ENCODE measurements at places on chromosomes 6 and 20. TPM values are rescaled to one million over a fixed set of nuclear protein-coding genes. Genes with fewer than 3 reads are reported as not detected.

SRC gene
- polyA plus RNA-seq: 48.4 TPM

IL17A gene
- polyA plus RNA-seq: not detected

KHDC1L gene
- polyA plus RNA-seq: 0.30 TPM

ARFGEF3 gene
- polyA plus RNA-seq: 4.8 TPM

PCED1A gene
- 69.8 TPM for polyA plus RNA-seq

TXNDC5 gene
- 102 TPM for polyA plus RNA-seq

FBXO5 gene
- 31.0 TPM for polyA plus RNA-seq

BHLHE23 gene
- not detected for polyA plus RNA-seq

CST2 gene
- polyA plus RNA-seq: not detected

OR2H1 gene
- not detected for polyA plus RNA-seq

DNA sequence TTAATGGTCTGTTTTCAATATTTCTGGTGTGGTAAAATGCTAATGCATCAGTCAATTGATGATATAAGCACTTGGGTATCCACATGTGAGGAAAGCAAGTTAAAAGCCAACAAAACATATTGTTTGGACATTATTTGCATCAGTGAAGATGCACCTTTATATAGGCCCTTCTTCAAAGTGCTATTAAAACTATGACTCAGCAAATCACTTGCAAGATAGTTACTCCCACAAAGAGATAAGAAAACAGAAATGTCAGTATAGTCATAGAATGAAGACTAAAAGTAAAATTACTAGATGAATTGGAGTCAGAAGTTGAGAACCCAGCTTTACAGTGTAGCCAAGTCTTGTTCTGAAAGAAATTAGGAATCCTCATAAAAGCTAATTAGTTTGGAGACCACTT is 14.6 kb upstream of the GRM1 start:
- no peak for DNase-seq

- DNase-seq: no peak
Measured at GRCh38 chr6:10278746-10279145, 136.1 kb downstream of the TFAP2A start.

DNA sequence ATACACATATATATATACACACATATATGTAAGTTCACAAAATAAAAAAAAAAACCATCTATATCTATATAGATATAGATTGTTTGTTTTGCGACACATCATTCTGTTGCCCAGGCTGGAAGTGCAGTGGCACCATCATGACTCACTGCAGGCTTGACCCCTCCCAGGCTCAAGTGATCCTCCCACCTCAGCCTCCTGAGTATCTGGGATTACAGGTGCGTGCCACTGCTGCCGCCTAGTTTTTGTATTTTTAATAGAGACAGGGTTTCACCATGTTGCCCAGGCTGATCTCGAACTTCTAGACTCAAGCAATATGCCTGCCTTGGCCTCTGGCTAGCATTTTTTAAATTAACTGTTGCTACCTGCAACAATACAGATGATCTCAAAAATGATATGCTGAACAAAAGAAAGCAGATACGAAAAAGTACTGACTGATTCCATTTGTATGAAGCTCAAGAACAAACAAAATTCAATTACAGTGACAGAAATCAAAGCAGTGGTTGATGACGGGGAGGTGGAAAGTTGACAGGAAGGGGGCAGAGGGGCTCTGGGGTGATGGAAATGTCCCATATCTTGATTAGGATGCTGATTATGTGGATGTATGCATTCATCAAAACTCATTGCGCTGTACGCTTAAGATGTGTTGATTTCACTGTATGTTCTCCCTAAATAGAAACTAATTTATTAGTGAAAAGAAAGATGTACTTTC is 49.6 kb downstream of the ATXN1 start:
- no peak for DNase-seq

GRCh38 chr20:16424780-16425179 is 148.5 kb downstream of the KIF16B start:
- DNase-seq: no peak

- no peak for DNase-seq
Measured at GRCh38 chr6:89467437-89467836, 34.5 kb downstream of the ANKRD6 start.

- no peak for DNase-seq
Measured at GRCh38 chr20:32562495-32562911, 22.6 kb downstream of the NOL4L start.

DNA sequence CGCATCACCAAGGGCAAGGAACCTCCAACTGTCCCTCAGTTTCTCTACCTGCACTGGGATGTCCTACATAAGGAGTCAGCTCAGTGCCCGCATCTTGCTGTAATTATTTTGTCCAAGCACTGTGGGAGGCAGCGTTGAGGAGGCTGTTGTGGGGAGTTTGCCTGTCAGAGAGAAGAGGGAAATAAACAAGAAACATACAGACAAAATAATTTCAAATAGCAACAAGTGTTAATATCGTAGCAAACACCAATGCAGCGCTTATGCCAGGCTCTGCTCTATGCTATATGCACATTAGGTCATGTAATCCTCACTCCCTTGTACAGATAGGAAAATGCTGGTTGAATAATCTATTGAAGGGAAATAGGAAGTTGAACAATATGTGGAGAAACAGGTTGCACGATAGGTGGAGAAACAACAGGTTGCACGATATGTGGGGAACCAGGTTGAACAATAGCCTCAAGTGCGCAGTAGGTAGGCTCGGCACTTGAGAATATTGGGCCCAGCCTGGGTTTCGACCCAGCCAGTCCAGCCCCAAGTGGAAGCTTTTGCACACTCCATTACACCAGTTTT is 91.2 kb upstream of the SIRPA start:
- DNase-seq: no peak

DNA sequence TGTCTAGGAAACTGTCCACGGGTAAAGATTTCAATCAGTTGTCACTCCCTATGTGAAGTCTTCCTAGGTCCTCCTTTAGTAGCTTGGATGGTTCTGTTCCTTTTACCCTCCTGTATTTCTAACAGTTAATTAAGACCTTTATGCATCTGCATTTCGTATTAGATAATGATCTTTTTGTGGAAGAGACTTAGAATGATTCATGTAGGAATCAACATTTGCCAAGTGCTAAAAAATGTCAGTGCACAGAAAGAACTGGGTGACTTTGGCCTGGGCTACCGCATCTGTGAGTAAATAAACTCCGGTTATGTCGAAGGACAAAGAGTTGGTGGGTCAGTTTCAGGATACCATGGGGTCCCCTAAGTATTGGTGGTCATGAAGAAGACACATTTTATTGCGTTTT is 918.0 kb downstream of the TFAP2A start:
- DNase-seq: no peak

DNA sequence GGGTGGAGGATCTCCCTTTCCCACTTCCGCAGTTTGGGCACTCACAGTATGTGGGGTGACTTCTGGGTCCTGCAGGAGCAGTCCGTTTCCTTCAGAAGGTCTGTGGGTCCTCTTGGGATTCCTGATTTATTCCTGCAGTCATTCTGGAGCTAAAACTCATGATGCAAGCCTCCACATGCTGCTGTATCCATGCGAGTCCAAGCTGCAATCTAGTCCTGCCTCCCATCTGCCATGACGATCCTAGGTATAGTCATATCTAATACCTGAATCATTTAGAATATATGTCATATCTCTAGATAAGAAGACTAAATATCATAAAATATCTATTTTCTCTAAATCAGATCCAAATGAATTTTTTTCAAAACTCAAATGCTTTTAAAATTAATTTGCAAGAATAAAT is 103.4 kb upstream of the AHI1 start:
- DNase-seq: no peak

DNA sequence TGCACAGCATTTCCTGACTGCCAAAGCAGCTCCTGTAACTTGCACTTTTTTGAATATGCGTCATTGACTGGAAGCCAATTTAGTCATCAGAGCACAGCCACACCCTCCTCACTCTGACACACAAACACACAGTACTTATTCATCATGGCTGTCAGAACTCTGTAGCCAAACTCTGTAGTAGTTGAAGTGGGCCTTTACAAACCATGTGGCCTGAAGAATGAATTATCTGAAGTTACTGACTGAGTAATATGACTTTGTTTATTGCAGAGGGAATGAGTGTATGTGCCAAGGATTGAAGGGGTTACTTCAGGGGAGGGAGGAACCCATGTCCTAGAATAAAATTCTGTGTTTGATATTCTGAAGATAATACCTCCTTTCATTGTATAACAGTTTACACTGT is 102.7 kb downstream of the FIG4 start:
- peak; percentile 18 for DNase-seq

DNA sequence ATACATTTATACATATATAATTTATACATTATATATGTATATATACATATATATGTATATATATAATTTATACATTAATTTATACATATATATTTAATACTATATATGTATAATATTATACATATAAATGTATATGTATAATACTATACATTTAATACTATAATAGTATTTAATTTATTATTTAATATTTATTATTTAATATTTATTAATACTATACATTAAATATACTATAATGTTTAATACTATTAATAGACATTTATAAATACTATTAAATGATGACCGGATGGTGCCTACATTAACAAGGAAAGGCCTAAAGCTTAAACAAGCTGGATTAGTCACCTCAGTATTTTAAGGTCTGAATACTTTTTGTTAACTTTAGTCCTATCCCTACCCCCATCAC is 145.9 kb upstream of the HTR1E start:
- no peak for DNase-seq

DNA sequence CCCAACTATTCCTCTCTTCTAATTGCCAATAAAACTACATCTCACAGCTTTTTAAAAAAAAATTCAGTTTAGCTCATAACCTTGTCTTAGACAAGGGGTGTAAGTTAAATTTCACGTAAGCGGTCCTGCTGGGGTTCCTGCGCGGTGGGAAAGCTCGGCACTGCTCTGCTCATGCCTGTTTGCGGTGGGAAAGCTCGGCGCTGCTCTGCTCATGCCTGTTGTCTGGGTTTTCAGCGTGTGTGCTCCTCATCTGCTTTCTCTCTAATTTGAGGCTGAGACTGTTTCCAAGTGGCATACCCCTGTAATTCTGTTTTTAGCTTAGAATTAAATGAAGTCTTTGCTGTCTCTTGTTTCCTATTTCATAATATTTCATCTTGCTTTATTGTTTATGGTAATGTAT is 18.6 kb downstream of the ARID1B start:
- DNase-seq: no peak

DNA sequence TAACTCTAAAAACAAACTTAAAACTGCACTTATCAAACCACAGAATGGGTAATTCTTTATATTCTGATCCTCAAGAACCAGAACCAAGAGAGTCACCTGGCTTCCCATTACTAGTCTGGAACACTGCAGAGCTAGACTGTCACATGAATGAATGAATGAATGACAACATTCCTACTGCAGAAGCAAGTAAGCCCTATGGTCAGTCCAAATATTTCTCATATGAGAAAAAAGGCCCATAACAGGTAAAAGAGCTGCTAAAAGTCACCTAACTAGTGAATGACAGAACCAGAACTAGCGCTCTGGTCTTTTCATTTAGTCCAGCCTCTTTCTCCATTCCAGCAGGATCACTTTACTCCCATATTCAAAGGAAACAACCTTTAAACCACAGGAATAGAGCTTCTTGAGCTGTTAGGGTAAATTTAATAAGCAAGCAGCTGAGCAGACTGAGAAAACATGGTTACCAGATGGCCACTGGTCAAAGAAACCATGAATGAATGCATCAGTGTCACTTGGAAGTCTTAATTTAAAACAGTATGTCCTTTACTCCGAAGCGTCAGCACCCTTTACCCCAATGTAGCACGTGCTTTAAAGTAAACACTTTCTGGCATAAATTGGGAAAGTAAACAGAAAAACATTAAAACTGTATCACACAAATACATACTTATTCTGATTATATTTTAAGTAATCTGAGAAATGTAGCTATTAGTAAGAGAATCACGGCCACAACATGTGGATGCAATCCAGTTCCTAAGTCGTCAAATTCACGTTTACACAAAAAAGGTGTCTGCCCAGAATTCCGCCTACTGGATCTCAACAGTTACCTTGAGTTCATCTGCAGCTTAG is 1.4 kb downstream of the PREP start:
- no peak for DNase-seq

DNA sequence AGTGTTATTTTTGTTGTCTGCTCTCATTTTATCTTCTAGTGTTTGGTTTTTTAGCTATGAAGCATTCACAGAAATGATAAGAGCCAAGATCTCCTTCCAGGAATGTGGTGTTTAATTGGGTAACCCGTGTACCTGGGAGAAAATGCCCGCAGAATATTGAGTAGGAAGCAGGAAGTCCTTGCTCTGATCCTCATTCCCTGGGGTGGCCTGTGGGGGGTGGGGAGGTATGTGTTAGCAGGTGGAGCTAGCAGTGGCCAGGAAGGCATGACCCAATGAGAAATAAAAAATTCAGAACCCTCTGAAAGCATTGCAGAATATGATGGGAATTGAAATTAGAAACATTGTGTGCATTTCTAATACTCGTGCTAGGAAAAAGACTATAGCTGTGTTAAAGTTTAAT is 100.8 kb downstream of the DTD1 start:
- DNase-seq: no peak

DNA sequence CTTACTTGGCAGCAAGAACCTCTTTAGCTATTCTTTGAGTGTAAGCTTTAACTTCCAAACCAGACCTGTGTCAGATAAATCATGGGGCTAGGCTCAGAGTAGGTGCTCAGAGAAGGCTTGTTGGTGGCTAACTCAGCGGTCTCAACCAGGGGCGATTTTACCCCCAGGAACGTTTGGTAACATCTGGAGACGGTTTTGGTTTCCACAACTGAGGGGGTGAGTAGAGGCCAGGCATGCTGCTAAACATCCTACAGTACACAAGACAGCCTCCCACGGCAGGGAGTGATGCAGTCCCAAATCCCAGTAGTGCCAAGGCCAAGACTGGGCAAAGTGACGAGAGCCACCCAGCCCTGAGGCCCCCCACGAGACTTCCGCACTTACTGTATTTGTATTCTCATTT is 59.2 kb downstream of the RAB44 start:
- DNase-seq: no peak

DNA sequence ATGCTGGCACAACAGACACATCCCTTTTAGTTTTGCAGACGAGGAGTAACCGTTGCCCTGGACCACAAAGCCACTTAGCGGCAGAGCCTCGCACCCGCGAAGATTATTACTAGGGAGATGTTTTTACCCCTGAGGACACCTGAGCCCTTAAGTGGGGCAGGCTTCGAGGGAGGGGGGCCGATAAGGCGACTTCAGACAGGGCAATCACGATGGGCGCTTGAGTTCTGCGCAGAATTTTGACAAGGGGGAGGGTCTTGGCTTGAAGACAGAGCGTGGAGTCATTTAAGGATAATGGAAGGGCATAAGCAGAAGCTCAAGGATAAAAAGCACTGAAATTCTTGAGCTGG is 650 bp upstream of the TTK start:
- DNase-seq: no peak

DNA sequence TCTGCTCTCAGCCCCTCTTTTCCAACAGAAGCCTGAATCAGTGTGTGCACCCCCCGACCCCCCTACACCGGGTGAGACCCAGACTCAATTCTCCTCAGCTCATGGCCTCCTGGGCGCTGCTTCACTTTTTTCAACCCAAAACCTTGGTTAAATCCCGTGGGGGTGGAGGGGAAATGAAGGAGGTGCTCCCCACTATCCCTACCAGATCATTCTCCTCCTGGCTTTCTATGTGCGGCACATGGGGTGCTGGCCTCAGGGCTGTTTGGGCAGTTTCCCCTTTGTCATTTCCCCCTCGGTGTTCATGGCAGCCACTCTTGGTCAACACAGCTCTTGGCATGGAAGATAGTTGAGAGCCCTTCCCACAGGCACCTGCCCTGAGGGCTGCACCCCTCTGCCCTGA is 4.6 kb downstream of the CST4 start:
- DNase-seq: no peak

GRCh38 chr6:20205722-20206161 is 6.5 kb downstream of the MBOAT1 start:
- DNase-seq: no peak

Data from left renal cortex interstitium (tissue), 4 donors.